Stimulated activated CD8-positive, alpha-beta memory T cell treated with anti-CD3 and anti-CD28 coated beads, Interleukin-7, amount 100 ng/mL, for 1 hour (primary cell): ENCODE measurements at places on chromosomes 7 and 10.

DNA sequence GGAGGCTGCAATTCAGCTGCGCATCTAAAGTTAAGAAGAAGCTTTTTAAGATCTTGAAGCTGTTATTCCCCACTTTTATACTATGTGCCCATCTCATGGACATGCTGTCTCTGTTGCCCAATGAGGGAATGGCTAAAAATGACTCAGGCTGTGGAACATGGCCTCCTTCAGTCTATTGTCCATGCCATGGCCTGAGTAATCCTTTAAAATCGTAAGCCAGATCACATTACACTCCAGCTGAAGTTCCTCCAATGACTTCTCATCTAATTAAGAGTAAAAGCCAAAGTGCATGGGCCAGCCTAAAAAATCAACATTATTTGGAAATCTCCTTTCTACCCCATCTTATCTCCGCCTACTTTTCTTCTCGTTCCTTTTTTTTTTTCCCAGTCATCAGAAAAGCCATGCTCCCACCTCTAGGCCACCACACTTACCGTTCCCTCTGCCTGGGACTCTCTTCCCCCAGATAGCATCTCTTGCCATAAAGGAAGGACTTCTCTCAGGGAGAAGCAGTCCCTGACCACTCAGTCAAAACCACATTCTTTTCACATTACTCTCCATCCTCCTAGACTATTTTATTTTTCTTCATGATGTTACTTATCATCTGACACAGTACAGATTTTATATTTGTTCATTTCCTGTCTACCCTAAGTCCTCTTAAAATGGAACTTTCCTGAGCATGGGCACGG is 337.4 kb downstream of the PRPF18 start:
- DNase-seq: no peak

- no peak for DNase-seq
Observed at GRCh38 chr10:48279081-48279751, 4.7 kb upstream of the FRMPD2 start.

DNA sequence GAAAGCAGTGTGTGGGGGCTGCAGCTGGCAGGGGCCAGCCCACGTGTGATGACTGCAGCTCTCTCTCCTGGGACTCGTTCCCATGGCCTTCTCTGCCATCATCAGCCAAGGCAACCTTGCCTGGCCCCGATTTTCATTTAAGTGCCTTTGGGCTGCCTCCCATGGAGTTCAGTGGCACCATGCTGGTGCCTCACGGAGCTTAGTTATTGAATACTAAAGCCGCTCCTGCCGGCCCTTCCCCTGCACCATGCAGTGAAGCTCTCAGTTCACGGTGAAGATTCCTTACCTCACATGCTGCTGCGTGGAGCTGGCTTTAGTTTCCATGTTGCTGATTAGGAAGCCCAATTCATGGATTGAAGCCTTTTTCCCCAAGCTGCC is 141.5 kb upstream of the EEPD1 start:
- DNase-seq: no peak

- no peak for DNase-seq
Observed at GRCh38 chr10:29559996-29560395, 74.8 kb downstream of the SVIL start.

GRCh38 chr10:92972886-92973285 is 87.7 kb upstream of the CYP26C1 start:
- no peak for DNase-seq

- no peak for DNase-seq
Observed at GRCh38 chr10:13347043-13347499, 1.0 kb downstream of the SEPHS1 start.

GRCh38 chr10:97261183-97261582 is 31.3 kb downstream of the ARHGAP19 start:
- DNase-seq: no peak

DNA sequence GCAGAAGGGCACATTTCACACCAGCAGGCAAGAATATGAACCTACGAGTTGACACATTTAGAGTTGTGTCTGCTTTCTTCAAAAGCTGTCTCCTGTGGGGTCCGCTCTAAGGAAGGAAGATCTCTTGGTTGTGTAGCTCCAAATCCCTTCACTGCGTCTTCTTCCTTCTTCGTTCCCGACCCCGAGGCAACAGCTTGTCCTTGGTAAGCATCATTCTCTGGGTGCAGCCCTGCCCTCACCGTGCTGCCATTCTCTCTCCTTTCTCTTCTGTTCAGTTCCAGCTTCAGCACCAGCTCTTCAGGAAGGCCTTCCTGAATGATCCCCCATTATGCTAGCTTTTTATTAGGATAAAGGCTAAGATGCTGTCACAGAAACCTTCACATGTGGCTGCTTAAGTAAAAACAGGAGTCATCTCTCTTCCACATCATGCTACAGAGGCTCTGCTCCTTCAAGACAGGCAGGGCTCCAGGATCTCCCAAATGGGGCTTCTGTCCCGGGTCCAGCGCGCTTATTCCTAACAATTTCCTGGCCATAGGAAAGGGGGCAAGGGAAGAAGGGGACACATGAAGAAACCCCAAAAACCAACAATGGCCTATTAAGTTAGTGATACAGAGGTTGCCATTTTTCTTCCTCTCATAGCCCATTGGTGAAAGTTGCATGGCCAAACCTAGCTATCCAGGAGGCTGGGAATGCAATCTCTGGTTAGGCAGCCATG is 52.2 kb upstream of the SHH start:
- DNase-seq: no peak

DNA sequence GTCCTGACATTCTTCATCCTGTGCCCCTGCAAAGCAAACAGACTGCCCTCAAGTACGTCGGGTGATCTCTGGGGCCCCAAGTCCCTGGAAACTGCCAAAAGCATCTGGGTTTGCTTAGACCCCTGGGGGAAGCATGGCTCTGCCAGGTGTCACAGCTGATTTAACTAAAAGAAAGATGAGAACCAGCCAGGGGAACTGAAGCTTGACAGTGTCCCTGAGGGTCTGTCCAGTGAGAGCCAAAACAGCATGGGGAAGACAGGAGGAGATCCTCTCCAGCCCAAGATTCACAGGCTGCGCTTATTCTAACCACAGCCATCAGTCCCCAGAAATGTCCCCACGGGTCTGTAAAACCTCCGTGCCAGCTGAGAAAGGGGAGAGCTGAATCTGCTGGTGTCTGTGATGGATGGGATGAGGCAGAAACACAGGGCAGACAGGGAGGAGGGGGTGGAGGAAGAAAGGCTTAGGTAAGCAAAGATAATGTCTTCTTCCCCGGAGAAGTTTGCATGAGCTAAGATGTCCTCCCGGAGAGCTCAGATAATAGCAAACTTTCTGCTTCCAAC is 21.3 kb downstream of the CCDC3 start:
- DNase-seq: no peak

DNA sequence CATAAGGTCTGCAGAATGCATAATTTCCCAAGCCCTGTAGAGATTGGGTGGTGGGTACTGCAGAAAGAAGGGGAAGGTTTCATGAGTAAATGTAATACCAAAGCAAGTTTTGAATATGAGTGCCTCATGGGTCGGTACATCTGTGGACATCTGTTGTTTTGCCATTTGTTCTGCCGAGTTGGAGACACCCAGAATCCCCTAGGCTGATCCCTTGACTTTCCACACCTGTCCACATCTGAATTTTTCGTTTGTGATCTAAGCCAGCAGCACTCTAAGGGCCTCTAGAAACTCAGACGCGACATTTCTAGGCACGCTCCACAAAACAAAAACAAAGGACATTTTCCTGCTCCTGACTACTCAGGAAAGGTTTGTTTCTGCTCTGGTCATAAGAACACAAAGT is 11.7 kb upstream of the SLF2 start:
- no peak for DNase-seq

GRCh38 chr7:99036546-99037111 is 107.3 kb downstream of the SMURF1 start:
- no peak for DNase-seq

- no peak for DNase-seq
Observed at GRCh38 chr7:1054438-1054837, 10.1 kb downstream of the GPR146 start.

GRCh38 chr10:7525314-7526016 is 114.6 kb upstream of the SFMBT2 start:
- DNase-seq: peak; percentile 17

- no peak for DNase-seq
Observed at GRCh38 chr10:58853668-58854067, 322.8 kb upstream of the PHYHIPL start.

DNA sequence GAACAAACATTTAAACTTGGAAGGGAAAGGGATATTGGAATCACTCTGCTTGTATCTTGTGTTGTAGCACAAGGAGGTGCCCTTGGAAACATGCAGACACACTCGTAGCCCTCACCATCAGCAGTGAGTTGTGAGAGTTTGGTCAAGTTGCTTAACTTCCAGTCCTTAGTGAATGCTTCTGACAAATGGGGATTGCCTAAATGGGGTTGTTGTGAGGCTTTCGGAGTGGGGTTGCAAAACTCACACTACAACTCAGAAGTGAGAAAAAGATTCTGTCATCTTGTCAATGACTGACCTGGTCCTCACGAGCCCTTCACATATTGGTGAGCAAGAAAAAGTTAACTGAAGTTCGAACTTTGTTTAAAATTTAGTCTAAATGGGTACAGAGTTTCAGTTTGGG is 29.0 kb upstream of the GSDME start:
- no peak for DNase-seq

DNA sequence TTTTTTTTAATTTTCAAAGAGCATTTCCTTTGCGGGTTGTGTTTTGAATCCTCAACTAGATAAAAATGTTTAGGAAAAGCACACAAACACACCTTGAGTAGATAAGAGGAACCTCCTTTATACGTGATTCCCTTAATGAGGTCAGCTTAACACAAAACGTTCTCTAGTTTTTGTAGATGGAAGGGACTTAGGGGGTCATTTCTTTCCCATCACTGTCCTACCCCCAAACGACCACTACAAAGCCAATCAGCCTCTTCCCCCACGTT is 1.2 kb downstream of the SUV39H2 start:
- DNase-seq: no peak

DNA sequence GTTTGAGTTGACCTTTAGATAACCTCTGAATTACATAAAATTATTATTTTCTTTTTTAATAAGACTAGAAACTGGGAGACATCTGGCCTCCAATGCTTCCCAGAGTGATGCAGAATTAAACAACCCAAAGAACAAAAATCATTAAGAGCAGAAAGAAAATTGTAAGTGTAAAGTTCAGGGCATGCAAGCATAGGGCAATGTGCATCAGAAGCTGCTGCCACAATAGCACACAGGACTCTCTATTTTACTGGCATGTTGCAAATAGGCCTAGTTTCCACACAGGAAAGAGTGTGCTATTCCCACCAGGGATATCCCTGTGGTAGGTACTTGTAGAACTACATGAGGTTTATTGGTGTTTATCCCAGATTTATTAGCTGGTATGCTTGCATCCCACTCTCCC is 20.5 kb upstream of the STEAP2 start:
- DNase-seq: no peak

DNA sequence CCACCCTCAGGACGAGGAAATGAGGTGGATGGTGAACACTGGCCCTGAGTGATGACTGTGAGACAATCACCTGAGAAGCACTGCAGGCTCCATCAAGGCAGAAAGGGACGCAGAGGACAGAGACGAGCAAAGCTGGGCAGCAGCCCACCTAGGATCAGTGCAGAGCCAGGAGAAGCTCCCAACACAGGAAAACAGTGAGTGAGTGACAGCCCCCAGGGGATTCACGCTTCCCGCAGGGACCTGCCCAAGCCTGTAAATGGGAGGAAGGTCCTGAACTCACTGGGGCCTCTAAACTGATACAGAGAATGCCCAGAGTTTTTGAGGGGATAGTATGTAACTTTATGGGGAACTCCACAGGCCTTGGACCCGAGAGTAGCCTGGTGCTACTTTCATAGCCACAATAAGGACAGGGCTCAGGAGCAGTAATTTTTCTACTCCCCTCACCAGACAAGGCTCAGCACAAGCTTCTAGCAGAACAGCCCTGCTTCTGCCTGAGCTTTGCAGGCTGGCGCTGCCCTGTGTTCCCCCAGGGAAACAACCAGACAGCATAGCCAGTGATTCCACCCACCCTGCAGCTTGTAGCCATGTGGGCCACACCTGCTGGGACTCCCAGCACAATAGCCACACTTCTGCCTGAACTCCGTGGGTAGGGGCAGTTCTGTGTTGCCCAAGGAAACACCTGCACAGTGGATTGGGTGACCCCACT is 708.4 kb downstream of the POM121L12 start:
- DNase-seq: no peak

DNA sequence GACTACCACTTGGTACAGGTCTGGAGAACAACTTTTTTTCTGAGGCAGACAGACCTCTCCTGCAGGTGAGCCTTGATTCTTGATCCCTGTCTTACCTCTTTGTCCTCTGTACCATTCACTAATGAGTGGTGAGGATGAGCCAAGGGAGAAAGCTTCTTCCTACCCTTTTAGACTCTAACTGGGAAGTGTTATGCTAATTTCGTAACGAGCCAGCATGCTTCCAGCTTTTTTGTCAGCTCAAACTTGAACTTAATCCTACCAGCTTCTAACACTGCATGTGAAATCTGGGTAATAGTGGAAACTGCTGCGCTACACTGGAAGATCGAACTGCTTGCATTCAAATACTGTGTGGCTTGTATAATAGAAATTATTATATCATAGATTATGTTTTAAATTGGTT is 87.0 kb downstream of the NEUROD6 start:
- DNase-seq: no peak

DNA sequence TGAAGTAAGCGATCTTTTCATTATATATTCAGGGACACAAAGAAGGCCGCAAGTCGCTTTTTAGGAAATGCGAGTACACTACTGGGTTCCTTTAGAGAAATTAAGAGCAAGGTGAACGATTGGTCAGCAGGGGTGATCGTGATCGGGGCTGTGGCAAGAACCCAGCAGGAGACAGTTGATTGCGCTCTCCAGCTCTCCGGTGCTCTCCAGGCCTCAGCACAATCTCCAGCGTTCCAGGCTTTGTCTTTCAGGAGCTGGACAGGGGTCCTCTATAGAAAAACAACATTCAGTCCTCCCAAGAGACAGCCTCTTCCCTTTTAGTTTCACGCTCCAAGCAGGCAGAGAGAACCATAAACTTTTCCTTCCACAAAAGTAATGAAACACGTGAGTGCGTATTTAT is 170.5 kb upstream of the KLF6 start:
- DNase-seq: no peak

DNA sequence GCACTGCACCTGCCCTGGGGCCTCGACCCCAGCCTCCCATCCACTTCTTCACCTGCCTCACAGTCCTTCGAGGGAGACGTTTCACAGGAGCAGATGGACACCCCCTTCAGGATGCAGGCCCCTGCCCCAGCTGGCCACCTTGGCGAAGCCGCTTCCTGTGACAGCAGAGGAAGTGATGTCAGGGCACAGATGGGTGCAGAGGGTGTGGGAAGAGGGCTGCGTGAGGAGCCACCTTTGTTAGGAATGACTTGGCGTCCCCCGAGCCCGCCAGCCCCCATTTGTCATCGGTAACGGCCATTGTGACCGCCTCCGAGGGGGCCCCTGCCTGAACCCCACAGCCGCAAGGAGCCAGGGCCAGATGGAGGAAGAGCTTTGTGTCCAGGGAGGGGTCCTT is 47.4 kb upstream of the SLC29A3 start:
- DNase-seq: no peak

DNA sequence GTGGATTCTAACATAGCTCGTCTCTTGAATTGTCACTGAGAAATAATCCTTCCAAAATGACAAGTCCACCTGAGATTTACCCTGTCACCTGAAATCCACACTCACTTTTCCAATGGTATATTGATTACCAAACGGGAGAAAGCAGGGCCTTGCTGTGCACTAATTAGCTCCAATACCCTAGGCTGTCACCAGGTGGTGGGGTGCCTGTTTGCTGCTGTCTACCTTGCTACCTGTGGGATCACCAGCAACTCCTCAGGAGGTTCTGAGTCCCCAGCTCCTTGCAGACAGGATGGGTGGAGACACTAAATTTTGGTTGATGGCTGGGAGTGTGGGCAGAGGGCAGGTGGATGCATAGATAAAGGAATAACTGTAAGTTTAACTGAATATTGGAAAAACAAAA is 237.2 kb upstream of the ZNF32 start:
- DNase-seq: no peak
